ENCODE measurements at places on chromosomes 6 and 20.

DNA sequence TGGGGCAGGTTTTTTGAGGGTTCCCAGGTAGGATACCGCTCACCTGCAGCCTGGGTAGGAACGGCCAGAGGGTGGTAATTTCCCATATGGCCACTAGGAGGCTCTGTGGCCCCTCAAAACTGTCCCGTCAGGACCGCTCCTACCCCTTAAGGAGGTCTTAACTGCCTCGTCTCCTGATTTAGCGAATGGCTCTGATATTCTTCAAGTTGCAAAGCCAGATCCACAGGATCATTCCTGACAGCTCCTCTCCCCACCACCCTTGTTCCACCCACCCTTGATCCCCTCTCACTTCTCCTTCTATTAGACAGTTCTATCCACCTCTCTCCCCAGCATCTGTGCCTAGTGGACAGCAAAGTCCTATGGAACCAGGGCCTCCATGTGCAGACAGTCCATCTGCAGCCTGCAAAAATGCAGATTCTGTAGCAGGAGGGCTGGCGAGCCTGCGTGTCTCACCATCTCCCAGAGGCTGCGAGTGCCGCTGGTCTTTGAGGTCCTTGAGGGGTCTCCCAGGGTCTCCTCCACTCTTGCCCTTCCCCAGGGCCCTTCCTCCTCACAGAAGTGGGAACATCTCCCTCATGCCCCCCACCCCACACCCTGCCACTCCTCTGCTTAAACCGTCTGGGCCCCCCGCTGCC is 34.3 kb upstream of the ZBP1 start:
- peak; percentile 46 for DNase-seq

DNA sequence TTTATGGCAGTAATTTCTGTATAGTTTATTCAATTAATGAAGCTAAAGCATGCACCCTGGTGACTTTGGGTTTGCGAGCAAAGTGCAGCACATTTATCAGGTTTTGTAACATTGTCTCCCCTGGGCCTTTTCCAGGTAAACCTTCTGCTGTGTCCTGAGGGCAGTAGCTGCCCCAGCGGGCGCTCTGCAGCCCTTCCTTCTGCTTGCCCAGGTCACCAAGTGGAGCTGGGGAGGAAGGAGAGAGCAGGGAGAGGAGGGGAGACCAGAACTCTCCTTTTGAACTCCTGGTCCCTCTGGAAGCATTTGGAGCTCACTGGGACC is 145.6 kb downstream of the DLL1 start:
- no peak for DNase-seq

GRCh38 chr20:53706008-53706465 is 112.4 kb upstream of the ZNF217 start:
- no peak for DNase-seq

GRCh38 chr20:13862245-13862644 is 77.4 kb downstream of the NDUFAF5 start:
- no peak for DNase-seq

- DNase-seq: no peak
Observed at GRCh38 chr6:24257282-24257681, 100.6 kb downstream of the DCDC2 start.

- DNase-seq: no peak
Observed at GRCh38 chr20:10490257-10490656, 55.2 kb downstream of the SLX4IP start.

- DNase-seq: no peak
Observed at GRCh38 chr20:46573234-46573633, 22.8 kb upstream of the OCSTAMP start.

GRCh38 chr6:73263570-73263909 is 544 bp upstream of the KHDC1 start:
- no peak for DNase-seq

DNA sequence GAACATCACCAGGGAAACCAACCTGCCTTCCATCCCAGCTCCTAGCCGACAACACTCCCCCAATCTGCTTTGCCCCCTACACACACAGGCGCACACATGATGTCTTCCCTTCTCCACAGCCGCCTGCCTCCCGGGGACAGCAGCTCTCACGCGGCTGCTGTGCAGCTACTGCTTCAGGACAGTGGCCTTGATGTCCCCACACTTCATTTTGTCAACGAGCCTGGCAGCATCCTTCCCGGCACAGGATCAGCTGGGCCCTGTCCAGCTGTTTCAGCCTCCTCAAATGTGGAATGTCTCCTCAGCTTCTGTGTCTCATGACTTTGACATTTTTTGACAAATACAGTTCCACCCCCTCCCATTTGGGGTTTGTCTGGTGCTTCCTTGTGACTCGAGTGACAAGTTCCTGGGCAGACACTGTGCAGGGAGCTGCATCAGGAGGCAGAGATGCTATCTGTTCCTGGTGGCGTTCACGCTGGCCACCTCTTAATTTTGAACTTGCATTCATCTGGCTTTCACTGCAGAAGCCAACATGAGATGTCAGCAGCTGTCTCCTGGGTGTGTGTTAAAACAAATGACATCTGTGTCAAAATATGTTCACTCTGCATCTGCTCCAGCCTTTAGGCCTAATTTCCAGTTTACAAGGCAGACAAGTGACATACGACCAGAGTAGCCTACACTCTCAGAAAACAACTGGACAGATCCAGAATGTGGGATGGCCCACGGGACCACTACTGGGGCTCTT is 57.2 kb downstream of the GINS1 start:
- DNase-seq: no peak

DNA sequence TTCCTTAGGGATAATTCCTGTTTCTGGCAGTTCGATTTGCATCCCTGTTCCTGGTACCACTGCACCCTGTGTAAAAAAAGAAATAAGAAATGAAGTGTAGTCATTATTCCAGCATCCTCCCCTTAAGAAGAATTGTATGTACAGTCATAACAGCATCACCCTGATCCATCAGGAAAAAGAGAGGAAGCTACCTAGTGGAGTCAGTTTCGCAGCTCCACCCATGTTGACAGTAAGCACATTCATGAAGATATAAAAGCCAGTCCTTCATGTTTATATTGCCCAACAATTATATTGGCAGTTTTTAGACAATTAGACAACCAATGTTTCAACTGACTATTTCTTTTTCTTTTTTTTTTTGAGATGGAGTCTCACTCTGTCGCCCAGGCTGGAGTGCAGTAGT is 21.2 kb upstream of the HLA-G start:
- no peak for DNase-seq

GRCh38 chr6:41967312-41968287 is 26.0 kb upstream of the CCND3 start:
- no peak for DNase-seq

DNA sequence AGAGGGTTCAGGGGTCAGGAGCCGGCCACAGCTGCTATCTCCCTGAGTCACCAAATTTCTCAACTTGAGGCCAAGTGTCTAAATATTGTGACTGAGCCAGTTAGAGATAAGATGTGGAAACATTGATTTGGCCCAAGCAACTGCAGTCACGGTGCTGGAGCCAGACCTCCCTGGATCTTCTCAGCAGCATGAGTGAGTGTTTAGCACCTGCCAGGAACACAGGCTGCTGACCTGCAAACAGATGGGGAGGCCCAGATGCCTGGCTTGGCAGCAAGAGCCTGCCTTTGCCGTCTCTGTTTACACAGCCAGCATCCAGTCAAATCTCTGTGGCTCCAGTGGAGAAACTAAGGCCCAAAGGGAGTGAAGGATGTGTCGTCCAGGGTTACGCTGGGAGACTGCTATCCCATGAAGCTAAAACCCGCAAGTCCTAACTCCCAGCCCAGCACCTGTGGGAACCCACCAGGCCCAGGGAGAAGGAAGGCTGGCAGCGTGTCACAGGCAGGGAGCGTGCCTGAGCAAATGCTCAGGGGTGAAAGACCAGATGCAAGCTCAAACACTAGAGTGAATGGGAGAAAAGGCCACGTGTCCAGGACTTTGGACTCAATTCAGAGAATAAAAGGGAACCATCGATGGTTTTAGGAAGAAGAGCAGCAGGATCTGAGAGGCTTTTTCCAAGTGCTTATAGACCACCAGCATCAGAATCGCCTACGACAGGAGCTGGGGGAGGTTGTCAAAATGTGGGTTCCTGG is 15.9 kb upstream of the PTGIS start:
- DNase-seq: peak; percentile 3

GRCh38 chr6:67541586-67541985 is 1093.5 kb upstream of the ADGRB3 start:
- DNase-seq: no peak

GRCh38 chr6:47490676-47491075 is 13.1 kb downstream of the CD2AP start:
- DNase-seq: peak; percentile 39

DNA sequence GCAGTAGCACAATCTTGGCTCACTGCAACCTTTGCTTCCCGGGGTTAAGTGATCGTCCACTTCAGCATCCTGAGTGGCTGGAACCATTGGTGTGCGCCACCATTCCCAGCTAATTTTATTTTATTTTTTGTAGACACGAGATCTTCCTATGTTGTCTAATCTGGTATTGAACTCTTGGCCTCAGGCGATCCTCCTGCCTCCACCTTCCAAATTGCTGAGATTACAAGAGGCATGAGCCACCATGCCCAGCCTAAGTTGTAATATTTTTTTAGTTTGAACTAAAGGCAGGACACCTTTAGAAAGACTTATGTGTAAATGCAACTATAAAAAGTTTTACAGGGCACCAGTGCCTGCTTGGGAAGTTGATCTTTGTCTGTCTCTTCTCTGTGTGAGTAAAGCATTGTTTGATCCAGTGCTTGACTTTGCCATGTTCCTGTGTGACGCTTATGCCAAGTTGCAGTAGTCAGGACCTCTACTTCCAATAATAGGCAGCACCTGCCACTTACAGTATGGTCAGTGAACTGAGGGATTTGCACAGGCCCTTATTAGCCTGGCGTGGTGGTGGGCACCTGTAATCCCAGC is 46.9 kb downstream of the JARID2 start:
- DNase-seq: no peak

DNA sequence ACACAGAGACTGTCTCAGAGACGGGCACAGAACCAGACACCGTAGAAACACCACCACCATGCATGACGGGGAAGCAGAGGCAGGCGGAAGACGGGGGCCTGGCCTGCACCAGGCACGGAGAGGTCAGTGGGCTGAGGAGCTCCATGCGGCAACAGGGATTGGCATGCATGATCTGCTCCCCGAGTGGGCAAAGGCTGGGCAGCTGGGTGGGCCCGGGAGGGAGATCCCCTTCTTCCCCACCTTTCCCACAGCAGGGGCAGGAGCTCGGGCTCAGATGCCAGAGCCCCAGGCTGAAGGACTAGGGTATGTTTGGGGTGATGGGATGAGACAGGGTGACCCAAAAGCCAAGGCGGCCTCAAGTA is 43.2 kb downstream of the RAB44 start:
- no peak for DNase-seq

DNA sequence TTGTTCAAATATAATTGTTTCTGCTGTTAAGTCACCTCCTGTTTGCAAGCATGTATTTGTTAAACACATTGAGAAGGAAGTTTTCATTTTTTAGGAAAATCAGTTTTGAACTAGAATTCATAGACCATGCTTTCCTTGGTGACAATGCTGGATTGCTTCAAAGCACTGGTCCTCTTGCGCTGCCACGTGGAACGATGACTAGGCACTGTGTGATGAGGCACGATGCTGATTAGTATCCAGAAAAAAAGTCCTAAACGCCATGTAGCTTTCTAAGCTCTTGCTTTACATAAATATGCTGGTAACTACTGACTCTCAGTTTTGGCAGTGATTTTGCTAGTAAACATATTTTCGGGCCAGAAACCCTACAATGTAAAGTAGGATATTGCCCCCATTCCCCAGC is 11.1 kb upstream of the EXOC2 start:
- no peak for DNase-seq
